HEK293T (cell line): ENCODE measurements at places on chromosomes 4 and X.

- DNase-seq = no peak
These were observed 3.1 kb downstream of the ZMYM3 start for GRCh38 chrX:71250841-71251240.

- DNase-seq = no peak
These were observed 259.1 kb downstream of the SH2D1A start for GRCh38 chrX:124605511-124605910.

- no peak for DNase-seq
These were observed 81.0 kb upstream of the STIM2 start for GRCh38 chr4:26779674-26780073.

GRCh38 chr4:125727931-125728330 lies 413.2 kb downstream of the FAT4 start:
- no peak for DNase-seq

DNA sequence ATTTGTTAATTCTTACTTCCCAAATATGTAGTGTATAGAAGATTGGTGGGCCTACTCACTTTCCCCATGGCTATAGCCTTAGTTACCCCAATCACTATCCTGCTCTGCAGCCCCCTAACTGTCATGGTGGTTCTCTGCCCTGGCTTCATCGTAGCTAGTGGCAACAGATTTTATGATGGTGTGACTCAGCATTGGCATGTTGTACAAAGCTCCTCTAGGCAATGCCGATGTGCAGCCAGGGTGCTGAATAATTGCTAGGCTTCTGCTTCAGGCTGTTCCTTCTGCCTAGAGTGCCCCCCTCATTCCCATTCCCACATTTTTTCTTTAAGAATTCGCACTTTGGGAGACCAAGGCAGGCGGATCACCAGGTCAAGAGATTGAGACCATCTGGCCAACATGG lies 35.2 kb downstream of the AFF2 start:
- DNase-seq = no peak

DNA sequence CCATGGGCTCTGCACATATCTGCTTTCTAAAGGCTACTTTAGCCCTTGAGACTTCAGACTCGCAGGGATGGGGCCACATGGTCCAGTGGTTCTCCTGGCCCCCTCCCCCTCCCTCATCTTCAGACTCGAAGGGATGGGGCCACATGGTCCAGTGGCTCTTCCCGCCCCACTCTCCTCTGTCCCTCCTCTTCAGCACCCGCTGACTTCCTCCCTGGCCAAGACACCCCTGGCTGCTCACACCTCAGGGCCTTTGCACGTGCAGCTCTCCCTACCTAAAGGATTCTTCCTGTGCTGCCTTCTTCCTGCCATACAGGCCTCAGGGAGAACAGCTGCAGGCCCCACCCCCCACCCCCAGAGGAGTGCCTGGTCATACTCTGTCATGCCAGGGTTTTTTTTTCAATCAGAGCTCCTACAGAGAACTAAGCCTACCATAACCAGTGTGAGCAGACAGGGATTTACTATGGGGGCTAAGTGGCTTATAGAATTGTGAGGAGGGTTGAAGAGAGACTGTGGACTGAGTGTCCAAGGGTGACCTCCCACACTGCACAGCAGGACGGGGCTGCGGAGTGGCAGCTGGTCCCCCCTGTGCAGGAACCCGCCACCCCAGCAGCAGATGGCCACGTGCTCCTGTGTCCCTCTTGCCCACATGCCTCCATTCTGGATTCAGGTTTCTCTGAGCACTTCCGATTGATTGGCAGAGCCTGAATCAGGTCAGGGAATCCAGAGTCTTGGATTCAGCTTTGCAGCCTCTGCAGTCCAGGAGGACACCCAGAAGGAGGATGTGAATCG lies 6.1 kb upstream of the SPON2 start:
- no peak for DNase-seq

DNA sequence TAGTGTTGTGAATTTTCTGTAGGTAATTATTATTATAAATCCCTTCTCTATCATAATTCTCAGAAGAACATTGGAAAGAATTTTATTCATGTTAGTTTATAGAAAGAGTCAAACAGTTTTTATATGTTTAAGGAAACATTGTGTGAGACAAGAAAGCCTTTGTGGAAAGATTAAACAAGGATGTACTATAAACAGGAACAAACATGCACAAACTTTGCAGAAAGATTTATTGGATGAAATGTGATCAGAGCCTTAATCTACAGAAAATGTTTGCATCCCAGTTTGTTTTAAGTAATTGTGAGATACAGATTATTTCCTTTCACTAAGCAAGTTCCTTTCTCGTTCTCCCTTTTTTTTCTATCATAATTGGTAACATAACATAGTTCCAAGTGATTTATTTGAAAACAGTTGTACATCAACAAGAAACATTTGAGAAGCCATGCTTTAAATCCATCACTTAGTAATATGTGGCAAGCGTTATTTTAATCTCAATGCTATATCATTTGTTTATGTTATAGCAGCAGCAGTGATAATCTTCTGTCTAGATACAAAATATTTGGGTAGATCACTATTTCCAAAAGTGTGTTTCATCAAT lies 129.4 kb downstream of the SLC4A4 start:
- DNase-seq = no peak

- no peak for DNase-seq
These were observed 857.0 kb upstream of the LCORL start for GRCh38 chr4:18878561-18878960.

- DNase-seq = no peak
These were observed 49.1 kb downstream of the GPRIN3 start for GRCh38 chr4:89258506-89258905.

- DNase-seq = no peak
These were observed 36.2 kb downstream of the FAM241A start for GRCh38 chr4:112181358-112182000.

- no peak for DNase-seq
These were observed 3.2 kb downstream of the RPS6KA3 start for GRCh38 chrX:20263474-20263873.

DNA sequence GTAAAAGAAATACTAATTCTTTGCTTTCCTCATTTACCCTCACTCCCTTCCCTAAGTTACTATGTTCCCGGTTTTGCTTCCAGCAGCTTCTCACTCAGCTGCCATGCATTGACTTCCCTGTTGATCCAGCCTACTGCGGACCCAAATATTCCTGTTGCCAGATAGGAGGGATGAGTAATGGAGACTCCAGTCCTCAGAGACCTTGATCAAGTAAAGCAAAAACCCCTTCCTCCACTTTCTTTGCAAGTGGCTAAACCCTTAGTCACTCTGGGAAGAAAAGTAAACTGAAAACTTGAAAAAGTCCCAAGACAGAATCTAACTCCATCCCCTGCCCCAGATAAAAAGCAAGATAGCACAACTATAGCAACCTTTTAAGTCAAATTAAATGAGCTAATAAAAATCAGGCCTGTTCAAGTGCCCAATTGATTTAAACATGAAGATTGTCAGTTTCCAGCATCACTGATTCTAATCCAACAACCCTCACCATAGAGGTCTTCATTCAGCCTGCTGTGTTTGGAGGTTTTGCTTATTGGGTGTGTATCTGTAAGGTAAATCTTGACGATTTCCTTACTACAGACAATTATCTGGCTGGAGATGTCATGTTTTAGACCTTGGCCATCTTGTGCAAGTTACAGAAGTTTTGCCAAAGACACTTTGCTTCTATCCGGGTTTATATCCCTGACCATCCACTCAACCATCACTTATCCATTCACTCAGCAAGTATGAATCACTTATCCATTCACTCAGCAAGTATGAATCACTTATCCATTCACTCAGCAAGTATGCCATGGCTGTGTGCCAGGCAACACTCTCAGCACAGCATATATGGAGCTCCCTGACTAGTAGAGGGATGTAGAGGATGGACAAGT lies 17.6 kb downstream of the FGFBP1 start:
- DNase-seq = no peak

- no peak for DNase-seq
These were observed 551.4 kb upstream of the ADGRL3 start for GRCh38 chr4:60648774-60649173.

DNA sequence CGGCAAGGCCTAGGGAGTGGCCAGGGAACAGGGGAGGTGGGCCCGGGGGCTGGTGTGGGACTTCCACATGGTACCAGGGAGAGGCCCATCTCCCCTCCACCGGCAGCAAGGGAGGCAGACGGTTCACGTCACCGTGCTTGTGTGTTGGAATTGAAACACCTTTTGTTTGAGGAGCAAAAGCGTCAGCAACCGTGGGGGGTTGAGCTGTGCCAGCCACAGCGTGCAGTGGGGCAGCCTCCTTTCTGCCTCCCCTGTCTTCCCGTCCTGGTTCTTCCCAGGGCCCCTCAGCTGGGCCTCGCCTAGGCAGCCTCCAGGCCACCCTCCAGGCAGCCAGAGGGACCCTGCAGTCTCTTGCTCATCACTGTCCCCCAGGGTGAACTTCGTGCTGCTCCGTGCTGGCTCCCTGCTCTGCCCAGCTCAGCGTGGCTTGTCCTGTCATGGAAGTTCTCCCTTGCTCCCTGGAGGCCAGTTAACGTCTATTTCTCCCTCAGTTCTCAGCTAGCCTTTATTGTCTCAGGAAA lies 32.1 kb upstream of the HGFAC start:
- DNase-seq = no peak

- no peak for DNase-seq
These were observed 147.5 kb upstream of the TTC29 start for GRCh38 chr4:147093206-147093605.

DNA sequence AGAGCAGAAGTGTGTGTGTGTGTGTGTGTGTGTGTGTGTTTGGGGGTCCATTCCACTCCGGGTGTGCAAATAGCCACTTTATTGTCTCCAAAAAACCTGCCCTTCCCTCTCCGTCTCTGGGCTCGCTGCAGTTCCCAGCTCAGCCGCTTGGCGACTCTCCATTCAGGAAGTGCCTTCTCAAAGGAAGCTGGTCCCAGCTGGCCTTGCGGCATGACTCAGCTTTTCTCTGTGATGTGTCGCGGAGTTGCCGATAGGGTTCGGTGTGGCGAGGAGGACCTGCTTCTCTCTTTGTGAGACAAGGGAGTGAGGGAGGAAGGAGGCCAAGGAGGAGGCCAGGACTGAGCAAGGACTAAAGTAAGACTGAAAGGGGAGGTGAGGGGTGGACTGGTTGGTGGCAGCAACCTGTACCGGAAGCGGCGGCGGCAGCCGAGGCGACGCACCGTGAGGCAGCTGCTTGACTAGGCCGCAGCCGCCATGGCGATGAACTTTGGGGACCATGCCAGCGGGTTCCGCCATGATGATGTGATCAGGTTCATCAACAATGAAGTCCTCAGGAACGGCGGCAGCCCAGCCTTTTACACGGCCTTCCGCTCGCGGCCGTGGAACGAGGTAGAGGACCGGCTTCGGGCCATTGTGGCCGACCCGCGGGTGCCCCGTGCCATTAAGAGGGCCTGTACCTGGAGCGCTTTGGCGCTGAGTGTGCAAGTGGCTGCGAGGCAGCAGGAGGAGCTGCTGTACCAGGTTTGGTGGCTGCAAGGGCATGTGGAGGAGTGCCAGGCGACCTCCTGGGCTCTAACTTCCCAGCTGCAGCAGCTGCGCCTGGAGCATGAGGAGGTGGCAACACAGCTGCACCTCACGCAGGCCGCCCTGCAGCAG lies at the start of gene TEX13C:
TSS of gene TEX13C (plus strand) at position 226 of the 876 bp plus-strand sequence. CDS start at position 475, 249 bp downstream.
- no peak for DNase-seq

DNA sequence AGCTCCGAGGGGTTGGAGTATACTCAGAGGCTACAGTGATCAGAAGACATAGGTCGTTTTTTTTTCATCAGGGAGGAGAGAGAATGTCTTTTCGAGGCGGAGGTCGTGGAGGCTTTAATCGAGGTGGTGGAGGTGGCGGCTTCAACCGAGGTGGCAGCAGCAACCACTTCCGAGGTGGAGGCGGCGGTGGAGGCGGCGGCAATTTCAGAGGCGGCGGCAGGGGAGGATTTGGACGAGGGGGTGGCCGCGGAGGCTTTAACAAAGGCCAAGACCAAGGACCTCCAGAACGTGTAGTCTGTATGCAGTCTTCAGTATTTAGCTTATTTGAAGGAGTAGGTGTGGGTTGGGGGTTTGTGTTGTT lies 500 bp downstream of the GAR1 start:
- no peak for DNase-seq

- DNase-seq = no peak
These were observed 125.8 kb downstream of the PPEF1 start for GRCh38 chrX:18833071-18833731.

DNA sequence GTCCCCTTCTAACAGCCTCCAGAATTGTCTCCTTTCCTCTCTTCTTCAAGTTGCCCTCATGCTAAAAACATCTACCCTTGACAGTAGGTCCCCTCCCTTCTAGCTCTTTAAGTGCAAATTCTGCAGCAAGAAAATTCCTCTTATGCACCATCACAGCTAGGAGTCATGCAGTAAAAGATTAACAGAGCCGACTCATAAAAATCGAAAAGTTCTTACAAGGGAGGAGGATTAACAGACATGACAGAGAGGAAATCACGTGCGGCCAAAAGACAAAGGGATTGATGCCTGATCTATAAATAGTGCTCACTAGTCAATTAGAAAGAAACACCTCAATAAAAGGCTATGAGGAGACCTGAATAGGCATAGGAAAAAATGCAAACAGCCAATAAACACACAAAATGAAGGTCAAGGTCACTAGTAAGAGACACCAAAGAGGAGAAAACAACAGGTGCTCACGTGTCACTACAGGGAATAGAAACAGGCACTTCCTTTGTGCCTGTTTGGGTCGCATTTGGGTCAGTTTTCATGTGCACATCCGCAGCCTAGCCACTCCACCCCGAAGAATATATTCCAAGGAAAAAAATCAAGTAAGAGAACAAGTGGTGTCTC lies 3.4 kb downstream of the RNF212 start:
- no peak for DNase-seq

DNA sequence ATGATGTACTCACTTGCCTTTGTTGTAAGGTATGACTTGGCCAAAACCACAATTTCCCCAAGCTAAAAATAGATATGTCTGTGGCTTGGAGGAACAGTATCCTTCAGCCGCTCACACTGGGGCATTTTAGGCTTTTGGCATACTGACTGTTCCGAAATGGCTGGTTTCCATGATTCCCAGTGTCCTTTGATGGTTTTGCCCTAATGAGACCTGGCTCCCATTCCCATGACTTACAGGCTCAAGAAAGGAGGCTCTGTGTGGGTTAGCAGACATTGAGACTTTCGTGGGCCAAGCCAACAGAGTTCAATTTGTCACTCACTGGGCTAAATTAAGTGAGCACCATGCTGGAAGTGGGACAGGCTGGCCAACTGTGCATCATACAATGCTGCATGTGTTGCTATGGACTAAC lies 150.6 kb downstream of the CEP135 start:
- DNase-seq = no peak

DNA sequence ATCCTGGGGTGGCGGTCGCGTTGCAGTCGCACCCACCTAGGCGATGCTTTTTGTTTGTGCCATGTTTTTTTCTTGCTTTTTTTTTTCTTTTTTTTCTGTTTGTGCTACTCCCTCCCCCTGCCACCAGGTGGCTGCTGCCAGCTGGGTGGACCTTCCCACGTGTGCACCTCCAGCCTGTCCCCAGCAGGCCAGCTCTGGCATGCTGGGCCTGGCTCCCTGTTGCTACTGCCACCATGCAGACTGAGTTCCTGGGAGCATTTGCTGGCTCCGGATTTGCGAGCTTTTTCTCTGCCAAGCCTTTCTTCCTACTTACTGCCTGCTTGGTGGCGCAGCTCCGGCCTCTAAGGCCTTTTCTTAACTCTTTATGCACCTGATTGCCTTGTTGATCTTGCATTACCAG lies 161.2 kb upstream of the WDFY3 start:
- DNase-seq = peak; percentile 82

- DNase-seq = no peak
These were observed 202.1 kb downstream of the PTTG2 start for GRCh38 chr4:38162240-38162784.

- DNase-seq = no peak
These were observed 3.1 kb downstream of the PHOX2B start for GRCh38 chr4:41745292-41746024.
